ENCODE measurements at places on chromosomes 2 and 18.

DNA sequence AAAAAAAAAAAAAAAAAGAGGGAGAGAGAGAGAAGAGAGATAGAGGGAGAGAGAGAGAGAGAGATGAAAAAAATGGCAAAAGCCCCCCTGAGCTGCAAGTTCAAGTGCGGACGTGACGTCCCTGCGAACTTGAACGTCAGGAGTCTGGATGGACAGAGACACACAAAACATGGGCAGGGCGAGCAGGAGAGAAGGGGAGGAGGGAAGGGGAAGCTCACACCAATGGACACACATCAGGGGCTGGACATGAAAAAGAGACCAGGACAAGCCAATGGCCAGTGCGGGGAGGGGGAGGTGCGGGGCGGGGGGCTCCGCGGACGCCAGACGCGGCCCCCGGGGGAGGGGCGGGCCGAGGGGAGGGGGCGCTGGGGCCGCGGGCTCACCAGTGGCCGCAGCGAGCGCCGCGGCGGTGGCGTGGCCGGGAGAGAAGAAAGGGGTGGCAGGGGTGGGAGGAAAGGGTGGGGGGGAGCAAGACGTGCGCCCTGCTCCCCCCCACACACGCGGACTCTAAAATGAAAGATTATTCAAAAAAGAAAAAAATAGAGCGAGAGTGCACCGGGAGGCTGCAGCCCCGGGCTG lies at the start of gene BCL11A:
Gene BCL11A (minus strand): TSS at position 160 of the 579 bp plus-strand sequence. CDS start 384 bp downstream, outside the sequence.
- peak; percentile 97 for DNase-seq

- DNase-seq = no peak
Measured at GRCh38 chr2:3857576-3857975, 154.2 kb downstream of the DCDC2C start.

DNA sequence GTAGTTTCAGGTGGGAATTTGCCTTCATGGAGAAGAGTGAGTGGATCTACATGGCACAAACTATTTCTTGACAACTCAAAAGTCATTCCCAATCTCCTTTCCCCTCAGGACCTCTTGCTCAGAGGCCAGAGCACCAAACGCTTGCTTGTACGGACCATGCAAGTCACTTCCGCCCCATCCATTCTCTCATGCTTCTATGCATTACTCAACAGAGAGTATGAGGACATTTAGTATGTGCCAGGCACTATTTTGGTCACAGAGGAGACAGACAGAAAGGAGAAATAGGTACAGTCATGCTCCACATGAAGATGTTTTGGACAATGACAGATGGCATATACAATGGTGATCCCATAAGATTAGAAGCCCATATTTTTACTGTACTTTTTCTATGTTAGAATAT lies 117.5 kb downstream of the ACTR3 start:
- no peak for DNase-seq

- DNase-seq = no peak
Measured at GRCh38 chr18:23068570-23069310, 66.5 kb upstream of the CABLES1 start.

- no peak for DNase-seq
Measured at GRCh38 chr18:79798999-79799370, 1.2 kb downstream of the KCNG2 start.

DNA sequence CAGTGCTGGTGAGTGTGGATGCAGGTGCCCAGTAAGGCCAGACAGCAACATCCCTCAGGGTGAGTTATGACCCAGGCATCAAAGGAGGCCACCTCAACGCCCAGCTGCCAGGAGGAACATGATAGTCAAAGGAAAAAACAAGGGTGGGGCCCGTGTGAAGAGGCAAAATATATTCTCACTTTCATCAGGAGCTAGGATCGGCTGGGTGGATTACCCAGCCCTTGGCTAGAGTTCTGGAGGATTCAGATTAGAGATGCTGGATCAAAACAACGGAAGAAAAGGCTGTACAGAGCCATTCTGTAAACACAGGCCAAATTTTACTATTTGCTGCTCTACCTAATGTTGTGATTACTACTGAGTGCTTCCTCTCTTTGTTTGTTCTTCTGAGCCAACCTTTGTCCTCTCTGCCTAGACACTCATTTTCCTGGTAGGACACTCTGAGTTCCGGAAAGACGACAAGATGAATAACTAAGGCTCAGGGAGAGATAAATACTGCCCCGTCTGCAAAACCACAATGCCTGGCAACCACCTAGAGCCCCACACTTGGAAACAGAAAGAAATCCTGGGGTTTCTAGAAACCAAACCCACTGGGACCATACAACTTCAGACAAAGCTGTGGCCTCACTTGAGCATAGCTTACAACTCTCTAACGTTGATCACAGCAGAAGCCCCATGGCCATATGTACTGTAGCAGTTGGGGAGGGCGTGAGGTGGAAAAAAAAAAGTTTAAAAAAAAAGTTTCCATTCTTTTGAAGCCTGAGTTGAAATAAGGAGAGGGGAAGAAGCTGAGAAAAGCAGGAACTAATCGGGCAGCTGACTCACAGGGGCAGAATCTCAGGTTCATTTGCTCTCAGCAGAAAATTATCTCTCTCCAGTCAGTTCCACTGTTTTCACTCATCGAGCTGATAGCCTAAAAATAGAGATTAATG lies 17.8 kb upstream of the PMAIP1 start:
- DNase-seq = peak; percentile 63

DNA sequence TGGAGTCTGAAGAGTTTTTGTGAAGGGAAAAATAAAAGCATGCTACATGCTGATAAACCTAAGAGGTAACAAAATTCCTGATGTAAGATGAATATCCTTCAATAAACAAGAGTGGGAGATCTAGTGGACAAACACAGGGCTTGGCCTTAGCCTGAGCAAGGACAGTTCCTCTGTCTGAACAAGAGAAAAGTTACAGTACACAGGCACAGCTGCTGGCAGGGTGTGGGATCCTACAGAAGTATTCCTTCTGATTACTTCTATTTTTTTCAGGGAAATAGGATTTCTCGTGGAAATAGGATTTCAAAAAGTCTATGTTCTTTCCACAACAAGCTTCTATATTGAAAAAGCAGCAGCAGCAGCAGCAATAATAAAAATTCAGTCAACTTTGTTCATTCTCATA lies 54.1 kb downstream of the NBAS start:
- no peak for DNase-seq

- DNase-seq = no peak
Measured at GRCh38 chr18:71625556-71626090, 918.5 kb downstream of the CBLN2 start.

GRCh38 chr2:178409261-178409660 lies 41.7 kb downstream of the PRKRA start:
- no peak for DNase-seq

DNA sequence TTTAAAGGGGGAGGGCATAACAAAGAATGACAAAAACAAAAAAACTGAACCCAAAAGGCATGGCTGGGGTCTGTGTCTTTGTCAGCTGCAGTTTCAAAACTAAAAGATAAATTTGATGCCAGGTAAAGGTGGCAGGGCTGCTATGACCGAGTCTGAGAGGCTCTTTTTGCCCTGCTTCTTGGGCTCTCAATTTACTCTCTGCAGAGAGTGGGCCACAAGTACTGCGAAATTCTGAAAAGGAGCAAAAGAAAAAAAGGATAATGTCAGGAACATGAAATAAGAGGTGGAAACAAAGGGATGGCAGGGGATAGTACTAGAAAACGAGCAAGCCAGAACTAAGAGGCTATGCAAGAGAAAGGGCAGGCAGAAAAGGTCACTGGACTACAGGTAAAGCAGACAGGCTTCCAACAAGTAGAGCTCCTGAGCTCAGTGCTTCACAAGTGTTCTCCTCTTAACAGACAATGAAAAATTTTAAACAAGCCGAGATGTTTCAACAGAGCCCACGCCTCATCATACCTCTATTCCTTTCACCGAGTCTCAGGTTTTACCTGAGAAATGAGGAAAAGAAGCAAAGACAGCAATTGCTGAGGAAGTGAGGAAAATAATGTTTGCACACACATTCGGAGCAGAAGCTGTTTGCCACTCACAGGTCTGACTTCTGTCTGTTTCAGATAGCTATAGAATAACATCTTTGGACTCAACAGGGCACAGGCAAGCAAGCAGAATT lies 7.3 kb downstream of the IRS1 start:
- DNase-seq = no peak

DNA sequence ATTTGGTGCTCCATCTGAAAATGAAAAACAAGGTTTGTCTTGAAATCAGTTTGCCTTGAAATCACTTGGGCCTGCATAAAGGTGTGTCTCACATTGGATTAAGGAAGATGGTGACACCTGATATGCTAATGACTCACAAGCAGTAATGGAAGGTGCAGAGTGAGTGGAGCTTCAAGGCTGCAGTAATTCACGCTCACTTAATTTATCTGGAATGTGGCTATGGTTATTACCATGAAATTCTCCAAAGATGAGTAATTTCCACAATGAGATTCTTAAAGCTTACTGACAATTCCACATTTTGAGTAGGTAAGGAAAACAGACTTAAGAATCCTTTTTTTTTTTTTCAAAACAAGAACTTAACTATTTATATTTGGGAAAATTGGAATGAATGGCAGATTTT lies 156.8 kb downstream of the PAX3 start:
- peak; percentile 3 for DNase-seq

GRCh38 chr2:151852260-151853069 lies 24.2 kb upstream of the ARL5A start:
- no peak for DNase-seq

GRCh38 chr2:57878171-57878865 lies 168.3 kb upstream of the VRK2 start:
- no peak for DNase-seq

DNA sequence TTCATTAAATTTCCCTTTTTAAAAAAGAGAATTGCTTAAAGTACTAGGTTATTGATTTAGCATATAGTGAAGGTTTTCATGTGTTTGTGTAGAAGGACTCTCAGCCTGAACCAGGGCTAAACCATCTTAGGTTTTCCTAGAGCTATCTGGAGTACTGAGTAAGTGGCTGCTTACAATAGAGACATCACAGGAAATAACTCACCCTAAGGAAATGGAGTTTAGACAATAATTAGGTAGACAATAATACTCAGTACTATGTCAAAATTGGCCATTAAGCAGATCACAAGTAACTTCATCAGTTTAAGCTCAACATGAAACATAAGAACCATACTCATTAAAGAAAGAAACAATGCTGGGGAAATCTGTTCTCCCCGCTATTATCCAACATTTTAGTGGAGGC lies 240.0 kb downstream of the RND3 start:
- no peak for DNase-seq

DNA sequence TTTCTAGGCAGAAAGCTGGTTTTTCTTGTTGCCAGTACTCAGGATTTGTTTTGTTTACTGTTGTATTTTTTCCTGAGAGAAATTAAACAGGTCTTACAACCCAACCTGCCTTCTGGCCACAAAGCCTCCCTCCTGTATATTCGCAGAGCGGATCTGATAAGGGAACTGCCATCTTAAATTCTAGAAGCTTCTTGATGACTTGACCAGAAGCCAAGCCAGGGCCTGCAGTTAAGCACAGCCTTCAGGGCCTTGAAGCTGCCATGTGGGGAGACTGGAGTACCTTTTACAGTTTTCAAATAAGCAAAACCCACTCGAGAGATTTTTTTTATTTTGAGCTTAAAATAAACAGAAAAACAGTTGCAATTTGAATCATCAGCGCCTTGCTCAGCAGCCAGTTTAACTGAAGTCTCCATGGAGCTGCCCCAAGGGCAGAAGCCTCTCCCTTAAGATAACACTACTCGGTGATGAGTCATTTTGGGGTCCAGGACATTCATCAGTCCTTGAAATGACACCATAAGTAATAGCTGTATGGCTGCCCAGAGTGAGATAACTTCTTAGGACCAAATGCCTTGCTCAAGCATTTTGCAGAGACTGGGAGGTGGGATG lies 51.5 kb upstream of the PHLPP1 start:
- peak; percentile 89 for DNase-seq

- peak; percentile 69 for DNase-seq
Measured at GRCh38 chr2:158325031-158325781, 131.3 kb downstream of the CCDC148 start.

Measured in fibroblast of skin of back (primary cell).